Stimulated activated CD8-positive, alpha-beta memory T cell treated with anti-CD3 and anti-CD28 coated beads, Interleukin-7, amount 100 ng/mL, for 1 hour (primary cell): ENCODE measurements at places on chromosomes 2 and 18.

DNA sequence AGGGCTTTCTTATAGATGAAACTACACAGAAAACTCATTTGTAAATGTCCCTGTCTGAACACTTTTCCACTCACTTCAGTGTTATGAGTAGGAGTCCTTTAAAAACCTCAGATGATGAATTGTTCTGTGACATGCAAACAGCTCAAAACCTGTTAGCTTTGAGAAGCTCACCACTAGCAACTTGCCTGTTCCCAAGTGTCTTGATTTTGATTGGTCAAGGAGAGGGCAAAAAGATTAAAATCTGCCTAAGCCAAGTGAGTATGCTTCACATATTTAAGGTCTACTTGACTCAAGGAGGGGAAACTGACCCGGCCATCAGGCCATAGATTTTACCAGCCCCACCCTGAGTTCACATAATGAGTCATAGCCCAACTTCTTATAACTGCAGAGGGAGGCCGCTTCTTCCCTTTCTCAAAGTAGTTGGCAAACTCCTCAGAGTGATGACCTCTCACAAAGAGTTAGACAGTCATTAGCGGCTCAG is 45.2 kb upstream of the MEIS1 start:
- no peak for DNase-seq

DNA sequence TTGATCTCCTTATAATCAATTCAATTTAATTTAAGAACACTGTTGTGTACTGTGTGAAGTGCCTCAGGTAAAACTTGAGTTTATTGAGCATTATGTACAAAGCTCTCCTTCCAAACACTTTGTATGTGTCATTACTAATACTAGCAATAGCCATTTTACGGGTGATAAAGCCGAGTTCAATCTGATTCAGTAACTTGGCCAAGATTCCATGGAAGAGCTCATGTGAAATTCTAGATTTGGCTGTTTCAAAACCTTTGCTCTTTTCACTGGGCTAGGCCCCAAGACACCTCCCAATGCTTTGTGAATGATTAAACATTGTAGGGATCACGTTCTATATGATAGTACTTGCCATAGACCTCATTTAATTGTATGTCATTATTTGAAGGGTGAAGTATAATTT is 8.9 kb upstream of the NFE2L2 start:
- no peak for DNase-seq

DNA sequence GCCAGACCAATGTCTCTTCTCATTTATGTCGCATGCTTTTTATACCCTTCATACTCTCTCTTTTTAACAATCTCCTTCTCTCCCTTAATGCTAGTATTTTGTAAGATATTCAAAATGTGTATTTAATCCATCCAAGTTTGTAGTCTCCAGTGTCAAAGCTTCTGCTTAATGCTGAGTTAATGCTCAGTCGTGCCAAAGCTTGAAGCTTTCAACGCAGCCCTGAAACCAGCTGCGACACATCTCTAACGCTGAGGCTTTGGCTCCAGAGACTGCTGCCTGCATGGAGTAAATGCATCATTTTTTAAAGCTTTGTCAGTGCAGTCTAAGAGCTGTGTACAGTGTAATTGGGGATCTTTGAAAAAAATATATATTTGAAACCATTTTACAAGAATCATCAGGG is 2108.8 kb upstream of the PIK3C3 start:
- no peak for DNase-seq

DNA sequence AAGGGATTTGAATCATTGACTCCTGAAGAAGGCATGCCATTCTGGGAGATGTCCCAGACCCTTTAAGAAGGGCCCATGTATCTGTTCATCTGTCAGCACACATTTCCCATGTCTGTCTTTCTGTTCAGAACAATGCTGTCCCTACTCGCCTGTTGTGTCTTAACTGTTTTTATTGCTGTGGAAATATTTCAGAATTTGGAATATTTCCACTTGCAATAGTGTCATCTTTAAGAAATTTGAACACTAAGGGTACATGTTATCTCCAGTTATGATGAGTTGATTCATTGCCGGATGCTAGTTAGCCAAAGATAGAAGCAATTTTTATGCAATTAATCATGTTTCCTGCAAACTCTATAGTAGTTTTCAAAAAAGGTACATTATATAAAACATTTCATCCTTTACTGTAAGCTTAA is 36.9 kb upstream of the NT5C1B start:
- no peak for DNase-seq

- DNase-seq = no peak
Observed at GRCh38 chr2:222298001-222298310, 842 bp downstream of the PAX3 start.

DNA sequence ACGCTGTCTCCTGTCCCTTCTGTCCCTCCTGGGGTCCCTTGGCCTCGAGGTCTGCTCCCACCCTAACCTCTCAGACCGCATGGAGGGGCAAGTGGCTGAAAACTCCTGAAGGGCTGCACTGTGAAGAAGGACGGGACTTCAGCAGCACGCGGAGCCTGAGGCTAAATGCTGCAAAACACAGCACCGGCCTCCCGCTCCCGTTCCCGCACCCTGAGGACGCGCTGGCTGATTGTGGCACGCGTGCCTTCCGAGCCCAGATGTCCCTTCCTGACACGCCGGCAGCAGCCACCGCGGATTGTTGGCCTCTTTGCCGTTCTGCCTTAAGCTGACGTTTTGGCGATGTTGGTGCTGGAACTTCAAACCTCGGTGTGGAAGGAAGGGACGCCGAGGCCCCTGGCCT is 125.9 kb upstream of the CTDP1 start:
- DNase-seq = no peak
